ENCODE measurements at places on chromosomes 11 and 22.

DNA sequence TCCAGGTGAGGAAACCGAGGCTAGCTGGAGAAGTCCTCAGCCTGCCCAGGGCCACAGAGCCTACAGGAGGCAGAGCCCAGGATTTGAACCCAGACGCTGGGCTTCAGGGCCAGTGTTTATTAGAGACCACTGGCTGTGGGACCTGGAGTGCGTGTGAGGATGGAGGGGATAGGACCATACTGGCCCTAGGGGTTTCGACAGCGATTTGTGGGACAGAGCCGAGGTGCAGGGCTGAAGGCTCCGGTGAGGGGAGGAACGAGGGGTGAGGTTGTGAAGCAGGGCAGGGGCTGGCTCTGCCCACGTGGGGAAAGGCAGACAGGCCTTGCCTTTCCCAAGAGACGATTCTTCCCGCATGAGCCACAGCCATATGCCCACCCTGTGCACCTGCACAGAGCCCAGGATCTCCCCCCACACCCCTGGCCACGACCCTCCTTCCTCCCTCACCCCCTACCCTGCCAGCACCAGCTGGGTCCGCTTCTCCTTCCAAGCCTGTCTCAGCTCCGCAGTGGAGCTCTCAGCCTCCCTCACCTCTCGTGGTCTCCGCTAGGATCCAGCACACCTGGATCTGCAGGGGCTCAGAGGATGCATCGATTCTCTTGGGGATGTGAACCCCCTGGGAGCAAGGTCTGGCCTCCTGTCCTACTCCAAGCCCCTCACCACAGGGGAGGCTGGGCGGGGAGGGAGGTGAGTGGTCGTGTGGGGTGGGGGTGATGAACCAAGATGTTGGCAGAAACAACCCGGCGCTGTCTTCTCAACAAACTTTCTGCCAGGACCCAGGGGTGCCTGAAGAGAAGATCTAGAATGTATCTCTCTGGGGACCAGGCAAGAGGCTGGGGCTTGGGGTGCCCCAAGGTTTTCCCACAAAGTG, 58.4 kb downstream of the RTL6 start:
- no peak for DNase-seq

GRCh38 chr11:122336706-122337105, 220.7 kb upstream of the BLID start:
- DNase-seq: peak; percentile 31

DNA sequence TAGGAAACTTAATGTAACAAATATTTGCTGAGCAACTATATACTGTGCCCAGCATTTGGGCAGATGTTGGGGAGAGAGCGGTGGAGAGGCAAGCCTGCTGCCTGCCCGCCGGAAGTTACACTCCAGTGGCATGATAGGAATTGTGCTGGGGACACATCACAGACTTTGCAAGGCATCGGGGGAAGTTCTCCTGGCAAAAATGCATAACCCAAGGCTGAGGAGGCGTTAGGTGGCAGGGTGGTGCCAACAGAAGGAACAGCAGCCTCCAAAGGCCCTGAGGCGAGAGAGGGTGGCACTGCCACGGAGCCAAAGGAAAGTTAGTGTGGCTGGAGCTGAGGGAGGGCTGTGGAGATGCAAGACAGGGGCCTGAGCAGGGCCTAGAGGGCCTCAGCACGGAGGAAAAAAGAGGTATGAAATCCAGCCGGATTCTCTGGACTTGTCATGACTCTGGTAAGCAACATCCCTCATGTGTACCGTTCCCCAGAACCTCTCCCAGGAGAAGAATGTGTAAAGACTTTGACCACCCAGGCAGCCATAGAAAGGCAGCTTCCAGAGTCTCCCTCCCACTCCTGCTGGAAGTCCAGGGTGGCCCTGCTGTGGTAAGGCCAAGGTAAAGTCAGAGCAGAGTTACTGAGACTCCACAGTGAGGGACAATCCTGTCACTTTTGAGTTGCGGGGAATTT, 76.1 kb upstream of the RAB1B start:
- no peak for DNase-seq

- peak; percentile 91 for DNase-seq
These were observed 29.5 kb upstream of the TESMIN start for GRCh38 chr11:68780829-68781228.

DNA sequence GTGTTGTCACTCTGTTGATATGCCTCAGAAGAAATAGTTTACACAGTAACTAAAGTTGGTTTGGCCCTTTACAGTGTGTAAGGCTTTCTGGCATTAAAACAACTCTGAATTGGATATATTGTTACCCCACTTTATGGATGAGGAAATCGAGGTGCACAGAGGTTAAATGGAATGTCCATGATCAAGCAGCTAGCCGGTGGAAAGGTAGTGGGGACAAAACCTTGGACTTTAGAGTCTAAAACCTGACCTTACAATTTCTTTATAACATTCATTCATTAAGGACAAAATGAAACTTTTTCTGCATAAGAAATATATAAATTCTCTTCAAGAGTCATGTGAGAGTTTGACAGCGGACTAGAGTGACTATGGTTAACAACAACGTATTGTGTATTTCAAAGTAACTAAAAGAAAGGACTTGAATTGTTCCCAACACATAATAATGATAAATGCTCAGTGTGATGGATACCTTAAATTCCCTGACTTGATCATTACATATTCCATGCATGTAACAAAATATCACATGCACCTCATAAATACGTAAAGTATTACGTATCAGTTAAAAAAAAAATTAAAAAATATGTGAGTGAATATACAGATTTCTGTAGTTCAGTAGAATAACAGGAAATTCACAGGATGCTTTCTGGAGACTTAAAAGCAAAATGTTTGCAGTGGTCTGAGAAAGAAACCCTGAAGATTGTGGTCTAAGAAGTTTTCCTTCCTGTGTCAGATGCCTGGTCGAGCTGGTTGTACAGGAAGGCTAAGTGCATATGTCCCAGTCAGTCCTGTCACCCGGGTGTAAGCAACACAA, 51.0 kb downstream of the TEAD1 start:
- no peak for DNase-seq

DNA sequence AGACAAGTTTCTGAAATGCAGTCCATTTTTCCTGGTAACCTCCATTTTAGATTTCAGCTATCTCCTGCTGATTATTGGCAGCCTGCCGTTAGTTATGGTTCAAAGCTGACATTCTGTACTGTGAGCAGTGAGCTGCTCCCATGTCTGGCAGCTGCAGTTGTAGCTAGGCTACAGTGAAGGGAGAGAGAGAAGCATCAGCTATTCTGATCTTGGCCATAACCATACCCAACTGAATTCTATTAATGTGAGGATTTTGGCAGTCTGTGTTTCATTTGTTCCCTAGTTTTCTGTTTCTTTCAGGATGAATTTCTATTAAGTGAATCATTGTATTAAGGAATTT, 33.4 kb downstream of the SIK2 start:
- DNase-seq: peak; percentile 6

GRCh38 chr11:97079244-97079643, 689.4 kb downstream of the JRKL start:
- no peak for DNase-seq

DNA sequence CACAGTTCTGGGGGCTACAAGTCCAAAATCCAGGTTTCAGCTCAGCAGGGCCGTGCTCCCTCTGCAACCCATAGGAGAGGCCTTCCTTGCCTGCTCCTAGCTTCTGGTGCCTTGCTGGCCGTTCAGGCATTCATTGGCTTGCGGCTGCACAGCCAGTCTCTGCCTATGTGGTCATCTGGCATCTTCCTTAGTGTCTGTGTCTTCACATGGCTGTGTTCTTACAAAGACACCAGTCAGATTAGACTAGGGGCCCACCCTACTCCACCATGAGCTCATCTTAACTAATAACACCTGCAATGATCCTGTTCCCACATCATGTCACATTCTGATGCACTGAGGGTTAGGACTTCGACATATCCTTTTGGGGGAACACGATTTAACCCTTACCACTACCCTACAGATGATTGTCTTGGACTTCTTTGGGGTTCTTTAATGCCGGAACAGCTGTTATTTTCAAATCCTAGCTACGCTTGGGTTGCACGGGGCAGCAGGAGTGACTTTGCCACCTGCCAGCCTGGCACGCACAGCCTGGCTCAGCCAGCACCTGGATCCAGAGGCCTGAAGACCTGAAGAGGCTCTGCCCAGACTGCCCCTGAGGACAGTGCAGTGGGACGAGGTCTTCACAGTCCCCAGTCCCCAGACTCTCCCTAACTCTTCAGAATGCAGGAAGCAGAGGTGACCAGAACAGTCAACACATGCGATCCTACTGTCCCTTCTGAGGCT, 7.7 kb upstream of the NEAT1 start:
- DNase-seq: no peak

- DNase-seq: no peak
These were observed 13.9 kb downstream of the ACP2 start for GRCh38 chr11:47234669-47235100.

DNA sequence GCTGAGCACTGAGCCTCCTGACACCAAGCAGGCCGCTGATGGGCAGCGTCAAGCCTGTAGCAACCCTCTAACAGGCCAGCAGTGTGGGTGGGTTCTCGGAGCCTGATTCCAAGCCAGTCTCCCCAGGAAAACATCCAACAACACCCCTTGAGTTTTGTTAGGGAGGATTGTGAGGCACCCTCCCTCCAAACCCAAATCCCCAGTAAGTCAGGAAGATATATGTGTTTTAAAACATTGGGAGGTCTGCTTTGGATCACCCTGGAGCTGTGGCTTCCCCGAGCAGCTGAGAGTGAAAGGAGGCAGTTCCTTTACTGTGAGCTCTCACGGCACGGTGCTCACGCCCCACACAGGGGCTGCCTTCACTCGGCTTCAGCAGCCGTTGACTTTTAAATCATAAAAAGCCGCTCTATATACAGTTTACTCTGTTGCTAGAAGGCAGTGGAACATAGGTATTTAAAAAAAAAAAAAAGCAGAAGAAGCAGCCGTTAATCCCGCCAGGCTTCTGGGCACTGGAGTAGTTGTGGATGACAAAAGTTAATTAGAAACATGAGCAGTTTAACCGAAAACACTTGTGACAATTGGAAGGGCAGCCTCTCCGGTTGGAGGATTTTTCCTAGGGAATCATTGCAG, 218.6 kb downstream of the NAV2 start:
- DNase-seq: no peak

- DNase-seq: no peak
These were observed 43.3 kb downstream of the ARRB1 start for GRCh38 chr11:75308116-75308515.

DNA sequence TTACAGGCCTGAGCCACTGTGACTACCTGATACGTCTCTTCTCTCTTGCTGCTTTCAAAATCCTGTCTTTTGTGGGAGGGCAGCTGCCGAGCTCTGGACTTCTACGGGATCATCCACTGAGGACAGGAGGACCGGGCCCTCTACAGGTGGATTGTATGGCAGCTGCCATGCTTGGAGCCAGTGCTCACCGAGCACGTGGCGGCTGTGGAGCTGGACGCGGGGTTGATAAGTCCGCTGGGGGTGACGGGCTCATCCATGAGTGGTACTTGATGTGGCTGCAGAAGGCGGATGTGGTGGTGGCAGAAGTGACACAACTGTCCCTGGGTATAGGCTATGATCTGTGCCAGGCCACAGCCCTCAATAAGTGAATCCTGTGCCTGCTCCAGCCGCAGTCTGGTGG, 1.8 kb upstream of the CYP2D6 start:
- no peak for DNase-seq

DNA sequence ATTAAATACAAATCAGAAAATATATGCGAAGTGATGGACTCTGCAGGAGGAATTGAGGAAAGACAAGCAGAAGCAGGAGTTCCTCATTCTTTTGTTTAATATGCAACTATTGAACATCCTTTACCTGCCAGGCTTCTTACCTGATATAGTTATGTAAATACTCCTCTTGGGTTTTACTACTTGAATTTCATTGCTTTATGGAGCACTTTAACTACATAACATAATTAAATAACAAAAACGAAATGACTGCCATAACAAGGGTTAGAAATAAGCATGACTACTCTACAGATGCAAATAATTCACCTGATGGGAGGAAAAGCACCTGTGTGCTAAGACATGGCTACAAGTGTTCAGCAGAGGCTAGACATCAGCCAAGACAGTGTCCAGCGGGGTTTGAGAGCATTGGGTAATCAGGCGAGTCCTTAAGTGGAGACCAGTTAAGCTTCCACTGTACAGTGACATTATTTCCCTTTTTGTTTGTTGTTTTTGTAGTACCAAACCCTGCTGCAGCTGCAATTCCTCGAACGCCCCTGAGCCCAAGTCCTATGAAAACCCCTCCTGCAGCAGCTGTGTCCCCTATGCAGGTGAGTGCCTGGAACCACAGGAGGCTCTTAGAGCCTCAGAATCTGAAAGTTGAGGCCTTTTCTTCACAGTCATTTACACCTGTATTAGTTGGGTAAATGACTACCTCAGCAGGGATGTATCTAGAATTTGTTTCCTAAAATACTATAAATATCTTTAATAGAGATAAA, 67.4 kb downstream of the SPECC1L start:
- no peak for DNase-seq
